ENCODE measurements at places on chromosomes 13 and 19.

GRCh38 chr19:51489113-51489512, 10.8 kb downstream of the CEACAM18 start:
- no peak for DNase-seq

GRCh38 chr13:46855166-46855565, 41.7 kb downstream of the HTR2A start:
- DNase-seq = no peak

DNA sequence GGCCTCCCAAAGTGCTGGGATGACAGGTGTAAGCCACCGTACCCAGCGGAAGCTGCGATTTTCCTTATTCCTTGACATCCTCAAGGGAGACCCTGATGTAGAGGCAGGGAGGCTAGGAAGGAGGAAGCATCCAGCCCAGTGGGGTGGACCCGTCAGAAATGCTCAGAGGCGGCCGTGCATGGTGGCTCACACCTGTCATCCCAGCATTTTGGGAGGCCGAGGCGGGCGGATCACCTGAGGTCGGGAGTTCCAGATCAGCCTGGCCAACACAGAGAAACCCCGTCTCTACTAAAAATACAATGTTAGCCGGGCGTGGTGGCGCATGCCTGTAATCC, 11.6 kb downstream of the GZMM start:
- DNase-seq = no peak

GRCh38 chr19:413756-414420, 4.9 kb upstream of the C2CD4C start:
- DNase-seq = no peak

GRCh38 chr13:67614579-67614978, 384.4 kb upstream of the PCDH9 start:
- no peak for DNase-seq

- DNase-seq = no peak
Observed at GRCh38 chr19:5470264-5470671, 15.1 kb downstream of the ZNRF4 start.

DNA sequence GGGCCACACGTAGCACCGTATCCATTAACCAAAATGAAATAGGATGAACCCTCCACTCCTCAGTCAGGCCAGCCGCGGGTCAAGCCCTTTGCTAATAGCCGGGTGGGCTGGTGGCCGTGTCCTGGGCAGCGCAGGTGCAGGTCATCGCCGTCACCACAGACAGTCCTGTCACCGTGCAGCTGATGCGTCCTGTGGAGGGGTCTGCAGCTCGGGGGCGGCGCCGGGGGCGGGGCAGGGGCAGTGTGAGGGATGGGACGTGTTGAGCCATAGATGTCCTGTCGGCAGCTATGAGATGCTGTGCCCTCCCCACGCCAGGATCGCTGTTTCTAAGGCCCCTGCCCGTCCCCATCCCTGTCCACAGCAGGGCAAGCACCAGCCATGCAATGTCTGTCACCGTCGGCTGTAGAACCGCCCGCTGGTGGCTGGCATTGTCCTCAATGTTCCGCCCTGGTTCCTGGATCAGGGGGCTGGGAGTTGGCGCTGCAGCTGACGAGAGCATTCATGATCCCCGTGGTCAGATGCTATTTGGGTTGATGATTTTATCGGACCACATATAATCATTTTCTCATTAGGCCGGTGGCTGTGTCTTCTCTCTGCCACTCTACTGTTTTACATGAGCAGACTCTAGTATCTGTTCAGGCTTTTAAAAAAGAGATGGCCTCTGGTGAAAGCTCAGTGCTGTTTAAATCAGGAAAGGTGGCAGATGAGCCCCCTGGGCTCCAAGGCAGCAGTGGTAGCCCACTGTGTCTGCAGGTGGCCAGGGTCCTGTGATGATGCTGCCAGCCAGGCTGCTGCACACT, 126.1 kb downstream of the KDM4B start:
- DNase-seq = no peak

DNA sequence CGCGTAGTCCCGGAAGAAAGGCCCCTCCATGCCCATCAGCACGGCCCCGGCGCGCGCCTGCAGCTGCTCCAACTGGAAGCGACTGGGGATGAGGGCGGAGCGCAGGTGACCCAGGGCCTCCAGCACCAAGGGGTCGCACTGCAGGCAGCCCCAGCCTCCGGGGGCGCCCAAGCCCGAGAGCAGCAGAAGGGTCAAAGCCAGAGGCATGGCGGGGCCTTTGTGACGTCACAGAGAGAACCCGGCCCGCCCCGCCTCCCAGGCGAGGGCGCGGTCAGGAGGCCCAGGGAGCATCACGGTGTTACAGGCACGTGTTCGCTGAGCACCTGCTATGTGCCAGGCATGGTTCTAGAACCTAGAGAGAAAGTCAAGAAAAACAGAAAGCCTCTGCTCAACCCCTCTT, at the start of gene IZUMO2:
IZUMO2 (minus strand) TSS at position 294 of the 400 bp plus-strand sequence; CDS start at position 207, 87 bp downstream.
- DNase-seq = no peak

- DNase-seq = no peak
Observed at GRCh38 chr19:7476241-7476640, 12.6 kb downstream of the PEX11G start.

DNA sequence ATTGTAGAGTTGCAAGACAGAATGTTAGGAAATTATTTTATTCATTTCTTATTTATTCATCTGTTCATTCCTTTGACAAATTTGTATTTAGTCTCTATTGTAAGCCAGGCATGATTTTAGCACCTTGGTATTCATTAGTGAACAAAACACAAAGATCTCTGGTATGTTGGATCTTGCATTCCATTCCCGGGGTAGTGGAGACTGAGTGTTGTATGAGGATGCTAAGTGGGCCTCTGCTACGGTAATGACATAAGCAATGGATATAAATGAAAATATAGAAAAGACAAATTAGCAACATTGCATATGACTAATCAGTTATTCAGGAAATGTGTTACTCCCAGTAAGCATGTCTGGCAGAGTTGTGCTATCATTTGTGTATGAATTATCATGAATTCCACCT, 449.3 kb downstream of the PCDH17 start:
- DNase-seq = no peak

GRCh38 chr19:55659822-55660221, 5.0 kb downstream of the U2AF2 start:
- no peak for DNase-seq

DNA sequence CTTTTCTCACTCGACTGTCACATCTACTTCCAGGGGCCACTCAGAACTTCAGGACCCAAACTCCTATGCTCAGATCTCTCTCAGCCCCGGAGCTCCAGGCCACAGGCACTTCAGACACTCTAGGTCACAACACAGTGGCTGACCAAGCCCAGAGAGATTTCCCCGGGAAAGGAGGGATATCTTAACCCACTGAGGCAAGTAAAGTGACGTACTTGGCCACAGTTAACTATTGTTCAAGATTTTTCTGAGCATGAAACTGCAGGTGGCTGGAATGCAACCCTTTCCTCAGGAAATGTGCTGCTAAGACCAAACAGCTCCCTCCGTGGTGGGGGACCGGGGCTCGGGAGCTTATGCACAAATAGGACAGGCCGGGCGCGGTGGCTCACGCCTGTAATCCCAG, 23.9 kb downstream of the OPA3 start:
- no peak for DNase-seq

GRCh38 chr13:79405501-79405830, 589 bp downstream of the RBM26 start:
- DNase-seq = no peak

DNA sequence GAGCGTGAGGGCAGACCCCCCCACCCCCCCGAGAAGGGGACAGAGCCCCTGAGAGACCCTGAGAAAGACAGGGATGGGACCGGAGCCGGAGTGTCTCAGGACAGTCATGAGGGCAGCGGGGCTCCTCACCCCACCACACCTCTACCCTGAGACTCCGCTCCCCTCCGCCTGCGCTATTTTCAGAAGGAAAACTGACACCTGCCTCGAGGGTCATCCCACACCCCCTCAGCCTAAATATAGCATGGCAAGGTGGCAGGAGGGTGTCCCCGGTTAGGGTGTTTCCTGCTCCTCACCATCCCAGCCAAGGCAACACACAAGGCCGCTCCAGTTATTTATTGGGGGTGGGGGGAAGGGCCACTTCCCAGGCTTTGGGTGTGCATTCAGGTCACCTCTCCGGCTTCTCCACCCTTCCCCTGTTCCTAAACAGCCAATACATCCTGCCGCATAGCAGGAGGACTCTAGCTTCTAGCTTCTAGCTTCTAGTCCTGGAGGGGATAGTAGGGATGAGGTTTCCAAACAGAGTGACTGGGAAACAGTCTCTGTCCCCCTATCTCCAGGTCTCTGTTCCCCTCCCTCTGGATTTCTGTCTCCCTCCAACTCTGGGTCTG, 1.4 kb upstream of the NTF4 start:
- DNase-seq = no peak

GRCh38 chr13:30030141-30030750, 179.8 kb upstream of the UBL3 start:
- no peak for DNase-seq

DNA sequence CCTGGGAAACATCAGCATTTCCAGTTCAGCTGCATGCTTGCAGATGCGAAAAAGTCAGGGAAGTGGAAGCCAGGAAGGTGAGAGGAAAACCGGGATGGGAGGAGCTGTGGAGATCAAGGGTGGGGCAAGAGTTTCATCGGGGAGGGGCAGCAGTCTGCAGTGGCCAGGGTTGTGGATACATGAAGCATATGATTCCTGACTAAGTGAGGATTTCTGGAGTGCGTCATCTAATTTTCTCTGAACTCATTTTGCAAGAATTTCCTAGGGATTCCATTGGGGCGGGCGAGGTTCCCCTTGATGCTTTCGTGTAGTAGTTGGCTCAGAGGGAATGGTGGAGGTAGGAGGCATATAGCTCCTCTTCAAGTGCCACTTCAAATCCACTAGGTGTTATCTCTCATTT, 344.1 kb upstream of the TMTC4 start:
- DNase-seq = no peak

DNA sequence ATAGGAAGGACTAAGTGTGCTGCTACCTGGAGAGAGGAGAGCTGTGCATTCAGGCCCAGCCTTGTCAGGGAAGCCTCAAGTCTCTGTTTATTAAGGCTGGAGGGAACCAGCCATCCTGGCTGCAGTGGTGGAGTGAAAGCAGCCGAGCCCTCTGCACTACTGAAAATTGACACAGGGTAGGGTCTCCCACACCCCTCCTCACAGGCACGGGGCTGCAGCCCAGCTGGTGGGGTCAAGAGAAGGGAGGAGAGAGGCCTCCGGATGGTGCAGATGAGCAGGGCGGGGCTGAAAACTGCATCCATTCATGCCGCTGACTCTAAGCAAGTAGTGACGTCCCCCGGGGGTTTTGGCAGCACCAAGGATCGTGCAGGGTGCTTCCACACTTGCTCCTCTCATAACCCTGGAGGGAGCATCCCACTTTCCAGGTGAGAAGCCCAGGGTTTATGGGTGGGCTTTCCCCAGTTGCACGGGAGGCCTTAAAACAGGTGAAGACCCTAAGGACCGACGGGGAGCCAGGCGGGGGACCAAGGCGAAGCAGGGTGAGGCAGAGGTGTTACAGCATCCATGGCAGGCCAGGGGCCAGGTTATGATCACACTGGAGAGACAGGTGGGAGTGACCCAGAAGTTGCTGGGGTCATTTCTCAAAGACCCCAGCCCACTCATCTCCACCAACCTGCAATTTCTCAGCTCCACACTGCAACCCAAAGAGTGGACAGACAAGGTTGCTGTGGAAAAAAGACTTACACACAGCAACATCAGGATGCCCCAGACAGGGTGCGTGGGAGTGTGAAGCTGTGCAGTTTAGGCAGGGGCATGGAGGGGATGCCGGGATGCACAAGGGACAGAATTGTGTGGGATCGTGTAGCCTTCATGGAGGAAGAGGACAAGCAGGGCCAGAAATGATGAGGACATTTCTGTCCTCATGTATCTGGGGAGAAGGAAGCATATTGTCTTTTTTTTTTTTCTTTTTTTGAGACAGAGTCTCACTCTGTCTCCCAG, 36.8 kb downstream of the VSTM2B start:
- no peak for DNase-seq

DNA sequence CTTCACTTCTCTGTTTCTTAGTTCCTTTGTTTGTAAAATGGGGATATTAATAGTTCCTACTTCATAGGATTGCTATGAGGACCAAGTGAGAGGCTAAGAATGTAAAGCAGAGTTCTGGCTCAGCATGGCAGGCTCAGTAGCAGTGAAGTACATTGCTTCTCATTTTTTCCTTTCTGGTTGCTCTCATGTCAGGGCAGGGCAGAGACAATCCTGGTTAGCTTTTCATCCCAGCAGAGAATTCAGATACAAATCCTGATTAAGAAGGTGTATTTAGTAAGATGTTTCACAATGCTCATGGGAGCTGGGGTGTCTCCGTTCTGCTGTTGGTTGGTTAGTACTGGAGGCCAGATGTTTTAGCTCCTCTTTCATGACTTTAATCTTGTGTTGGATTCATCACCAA, 42.9 kb downstream of the WASF3 start:
- no peak for DNase-seq

DNA sequence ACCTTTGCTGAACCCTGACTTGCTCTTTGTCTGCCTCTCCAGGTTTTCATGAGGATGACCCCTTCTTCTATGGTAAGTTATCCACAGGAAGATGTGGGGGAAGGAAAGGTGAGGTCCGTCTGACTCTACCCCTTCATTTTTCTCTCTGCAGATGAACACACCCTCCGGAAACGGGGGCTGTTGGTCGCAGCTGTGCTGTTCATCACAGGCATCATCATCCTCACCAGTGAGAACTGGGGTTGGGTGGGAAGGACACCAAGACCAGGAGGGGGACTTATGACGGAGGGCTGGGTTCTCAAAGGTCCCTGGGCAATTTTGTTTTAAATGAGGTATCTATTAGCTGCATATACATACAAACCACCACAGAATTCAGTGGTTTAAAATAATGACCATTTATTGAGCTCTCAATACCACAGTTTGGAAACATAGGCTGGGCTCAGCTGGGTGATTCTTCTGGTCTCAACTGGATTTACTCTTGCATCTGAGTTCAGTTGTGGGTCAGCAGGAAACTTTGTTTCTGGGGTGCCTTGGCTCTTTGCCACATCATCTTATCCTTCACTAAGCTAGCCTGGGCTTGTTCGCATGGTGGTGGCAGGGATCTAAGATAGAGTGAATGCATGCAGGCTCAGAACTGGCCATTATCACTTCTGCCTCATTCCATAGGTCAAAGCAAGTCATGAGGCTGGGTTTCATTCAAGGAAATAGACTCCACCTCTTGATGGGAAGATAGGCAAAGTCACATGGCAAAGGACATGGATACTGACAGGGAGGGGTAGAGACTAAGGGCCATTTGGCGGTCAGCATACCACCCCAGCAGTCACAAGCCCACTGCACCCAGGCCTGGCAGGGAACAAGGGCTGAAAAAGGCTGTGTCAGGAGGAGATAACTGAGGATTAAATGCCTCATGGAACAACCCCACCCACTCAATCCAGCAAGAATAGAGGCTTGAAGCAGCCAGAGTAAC, 11.8 kb downstream of the FXYD5 start:
- peak; percentile 14 for DNase-seq

- DNase-seq = no peak
Observed at GRCh38 chr13:31503626-31504025, 235.7 kb upstream of the RXFP2 start.

Data from activated T-cell treated with anti-CD3 and anti-CD28 coated beads, Interleukin-2, amount 50 U/mL, for 1 hour (primary cell).